ENCODE measurements at places on chromosomes 5 and 9.

DNA sequence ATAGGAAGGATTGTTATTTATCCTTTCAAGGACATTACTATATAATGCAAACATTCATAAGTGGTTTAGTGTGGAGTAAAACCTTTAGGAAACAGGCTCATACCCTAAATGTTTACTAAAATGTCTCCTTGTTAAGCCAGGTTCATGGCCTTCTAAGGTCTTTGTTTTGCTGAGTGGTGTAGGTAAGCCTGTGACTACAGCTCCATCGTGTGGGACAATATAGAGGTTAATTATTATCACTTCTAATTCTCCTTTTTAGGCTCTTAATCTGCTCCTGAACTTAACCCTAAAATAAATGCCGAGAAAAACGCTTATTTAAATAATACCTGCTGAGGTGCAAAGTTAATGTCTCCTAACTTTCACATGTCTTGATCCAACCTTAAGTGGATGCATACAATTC lies 43.8 kb downstream of the SPINK5 start:
- no peak for DNase-seq

DNA sequence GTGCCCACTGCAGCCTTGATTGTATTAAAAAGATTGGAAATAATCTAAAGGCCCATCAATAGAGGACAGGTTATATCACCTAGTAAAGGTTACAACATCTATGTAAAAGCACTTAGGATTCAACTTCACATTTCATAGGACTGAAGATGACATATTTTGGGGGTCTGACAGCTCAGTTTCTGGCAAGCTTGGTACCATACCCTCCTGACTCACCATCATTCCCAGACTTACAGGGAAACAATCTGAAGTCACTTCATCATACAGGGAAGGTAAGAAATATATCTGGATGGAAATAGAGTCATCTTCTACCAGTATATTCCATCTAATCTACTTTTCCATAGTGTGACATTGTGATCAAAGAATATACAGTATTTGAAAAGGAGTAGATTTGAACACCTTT lies 28.8 kb upstream of the DAB2 start:
- DNase-seq, result no peak

DNA sequence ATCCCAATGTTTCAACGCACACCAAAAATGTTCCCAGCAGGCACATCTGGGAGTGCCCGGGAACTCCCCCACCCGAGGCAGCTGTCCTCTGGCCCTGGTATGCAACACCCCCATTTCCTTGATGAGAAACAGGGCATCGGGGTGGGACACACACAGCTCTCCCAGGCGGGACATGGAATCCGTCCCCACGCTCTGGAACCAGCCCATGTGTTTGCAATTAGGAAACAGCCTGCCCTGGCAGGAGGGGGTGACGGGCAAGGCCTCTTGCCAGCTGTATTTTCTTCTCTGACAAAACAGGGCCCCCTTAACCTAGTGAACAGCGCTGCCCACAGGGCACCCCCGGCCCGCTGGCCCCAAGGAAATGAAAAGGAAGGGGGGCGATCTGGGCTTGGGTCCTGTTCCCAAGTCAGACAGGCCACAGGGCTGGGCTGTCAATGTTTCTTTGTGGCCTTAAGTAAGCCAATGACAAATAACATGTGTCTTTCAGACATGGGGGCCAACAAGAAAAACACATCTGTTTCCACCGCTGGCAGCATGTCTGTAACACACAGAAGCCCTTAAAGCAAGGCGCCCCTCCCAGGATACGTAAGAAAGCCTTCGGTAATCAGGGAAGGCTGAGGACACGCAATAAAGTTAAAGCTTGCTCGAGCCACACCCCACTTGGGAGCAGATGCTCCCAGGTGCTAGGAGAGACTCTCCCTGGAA lies 125.3 kb downstream of the ROR2 start:
- DNase-seq, result no peak

- no peak for DNase-seq
Measured at GRCh38 chr5:37831821-37832534, 7.9 kb downstream of the GDNF start.

- peak; percentile 90 for DNase-seq
Measured at GRCh38 chr5:10854506-10855277, 93.7 kb upstream of the DAP start.

DNA sequence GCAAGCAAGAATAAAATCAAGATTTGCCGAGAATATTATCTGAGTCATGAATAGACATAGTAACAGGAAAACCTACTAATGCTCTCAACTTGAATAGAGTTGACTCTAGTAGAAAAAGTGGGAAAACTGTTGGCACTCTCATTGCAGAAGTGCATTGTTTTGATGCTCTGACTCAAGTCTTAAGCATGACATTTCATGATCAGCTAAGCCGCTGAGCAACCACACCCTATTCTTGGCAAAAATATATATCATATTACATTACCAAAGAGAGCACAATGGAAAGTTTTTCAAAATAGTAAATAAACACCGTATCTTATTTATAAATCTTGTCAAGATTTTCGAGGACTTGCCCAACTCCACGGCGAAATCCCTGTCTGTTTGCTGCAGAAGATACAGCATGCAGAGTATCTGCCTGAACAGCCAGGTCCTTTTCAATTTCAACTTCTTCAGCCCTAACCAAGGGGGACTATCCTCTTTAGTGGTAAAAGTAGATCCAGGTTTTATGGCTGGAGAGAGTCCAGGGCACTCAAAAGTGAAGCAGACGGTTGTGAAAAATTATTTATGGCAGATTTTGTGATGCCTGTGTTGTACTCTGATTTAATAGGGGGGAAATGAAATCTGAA lies 13.9 kb upstream of the ADAMTSL1 start:
- DNase-seq, result no peak

DNA sequence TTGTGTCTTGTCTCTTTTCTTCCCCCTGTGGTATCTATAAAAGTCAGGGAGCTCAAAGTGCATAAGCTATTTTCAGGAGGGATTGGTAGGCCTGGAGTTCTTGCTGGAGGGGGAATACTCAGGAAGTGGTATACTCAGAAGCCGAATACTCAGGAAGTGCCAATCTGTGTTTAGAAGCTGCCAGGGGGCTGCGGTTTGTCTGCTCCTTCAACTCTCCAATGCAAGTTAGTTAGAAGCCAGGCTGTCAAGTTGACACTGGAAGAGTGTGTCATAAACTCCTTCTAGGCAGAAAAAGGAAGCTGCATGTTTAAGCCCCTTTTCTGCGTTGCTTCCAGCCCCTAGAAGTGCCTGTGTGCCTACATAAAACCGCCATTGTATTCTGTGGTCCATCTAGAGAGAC lies 366.5 kb downstream of the TAF11L14 start:
- DNase-seq, result no peak

DNA sequence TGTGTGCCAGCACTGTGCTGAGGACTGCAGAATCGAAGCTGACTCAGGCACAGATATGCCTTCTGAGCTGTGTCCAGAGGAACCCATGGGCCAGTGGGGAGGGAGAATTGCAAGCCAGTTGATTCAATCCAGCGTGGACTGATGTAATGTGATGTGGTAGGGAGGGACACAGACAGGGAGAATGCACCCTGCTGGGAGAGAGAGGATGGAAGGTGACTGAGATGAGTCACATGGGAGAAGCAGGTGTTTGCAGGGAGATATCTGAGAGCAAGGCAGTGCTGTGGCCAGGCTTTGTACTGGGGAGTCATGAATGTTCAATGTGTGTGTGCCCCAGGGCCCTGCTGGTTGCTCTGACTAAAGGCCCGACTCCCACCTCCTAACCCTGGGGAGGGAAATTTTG lies 75.7 kb downstream of the IRX1 start:
- no peak for DNase-seq

GRCh38 chr5:139022528-139022927 lies 147.4 kb upstream of the LRRTM2 start:
- DNase-seq, result peak; percentile 45

DNA sequence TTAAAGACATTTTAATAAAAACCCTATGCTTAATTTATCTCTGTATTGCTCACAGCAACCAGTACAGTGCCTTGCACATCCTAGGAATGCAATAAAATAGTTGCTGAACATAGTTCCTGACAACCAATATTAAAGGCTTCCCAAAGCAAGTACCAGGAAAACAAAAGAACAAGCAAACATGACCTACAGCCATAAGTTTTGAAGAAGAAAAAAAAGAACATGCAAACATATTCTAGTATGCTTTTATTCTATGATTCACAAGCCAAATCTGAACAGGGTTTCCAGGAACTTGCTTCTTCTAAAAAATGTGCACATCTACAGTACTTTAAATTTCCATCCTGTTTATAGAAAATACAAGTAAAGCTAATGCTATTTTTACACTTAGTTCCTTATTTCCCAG lies 4.5 kb downstream of the CEMIP2 start:
- no peak for DNase-seq

DNA sequence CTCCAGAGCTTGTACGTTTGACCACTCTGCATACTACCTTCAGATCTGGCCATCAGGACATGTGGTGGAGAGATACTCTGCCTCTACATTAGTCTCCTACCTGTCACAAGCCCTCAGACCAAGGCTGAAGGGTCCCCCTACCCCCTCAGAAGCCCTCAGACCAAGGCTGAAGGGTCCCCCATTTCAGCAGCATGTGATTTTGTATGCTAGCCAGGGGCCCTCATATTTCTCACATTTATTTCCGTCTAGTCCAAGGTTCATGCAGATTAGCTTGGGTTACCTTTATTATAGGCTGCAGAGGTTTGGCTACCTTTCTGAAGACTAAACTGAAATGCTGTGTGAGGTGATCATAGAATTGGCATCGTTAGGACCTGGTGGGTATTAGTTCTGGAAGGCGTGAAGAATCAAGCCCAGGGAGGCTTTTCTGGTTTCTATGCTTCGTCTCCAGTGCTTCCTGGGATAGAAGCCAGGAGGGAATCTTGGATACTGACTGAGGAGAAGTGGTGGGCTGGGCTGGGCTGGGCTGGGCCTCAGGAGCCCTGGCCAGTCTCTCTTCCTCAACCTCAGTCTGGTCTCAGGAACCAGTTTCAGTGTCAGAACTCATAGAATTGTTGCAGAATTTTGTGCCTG lies 2.8 kb downstream of the SMIM32 start:
- DNase-seq, result no peak

GRCh38 chr9:108150736-108151586 lies 661.4 kb upstream of the KLF4 start:
- no peak for DNase-seq

DNA sequence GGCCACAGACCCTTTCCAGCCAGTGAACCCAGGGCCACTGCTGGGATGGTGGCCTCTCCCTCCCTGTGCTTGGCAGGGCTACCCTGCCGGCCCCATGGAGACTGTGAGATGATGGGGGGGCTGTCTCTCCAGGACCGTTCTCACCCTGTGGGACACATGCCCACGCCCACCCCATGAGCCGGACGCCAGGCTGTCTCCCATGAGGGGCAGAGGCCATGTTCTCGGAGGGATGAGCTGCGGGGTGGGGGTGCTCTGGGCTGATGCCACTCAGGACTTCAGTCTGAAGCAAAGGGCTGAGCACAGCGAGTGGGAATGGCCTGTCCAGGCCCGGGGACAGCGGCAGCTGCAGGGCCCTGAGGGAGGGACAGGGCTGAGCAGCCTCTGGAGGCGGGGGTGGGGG lies 88.9 kb downstream of the KCNT1 start:
- no peak for DNase-seq

- no peak for DNase-seq
Measured at GRCh38 chr9:133103183-133103986, 17.7 kb downstream of the RALGDS start.
